T-helper 17 cell (primary cell): ENCODE measurements at places on chromosomes 7 and 10.

GRCh38 chr10:20901110-20901509 is 4.0 kb upstream of the NEBL start:
- DNase-seq, result no peak

- DNase-seq, result peak; percentile 62
Observed at GRCh38 chr7:142626420-142627035, 122.7 kb upstream of the PRSS1 start.

DNA sequence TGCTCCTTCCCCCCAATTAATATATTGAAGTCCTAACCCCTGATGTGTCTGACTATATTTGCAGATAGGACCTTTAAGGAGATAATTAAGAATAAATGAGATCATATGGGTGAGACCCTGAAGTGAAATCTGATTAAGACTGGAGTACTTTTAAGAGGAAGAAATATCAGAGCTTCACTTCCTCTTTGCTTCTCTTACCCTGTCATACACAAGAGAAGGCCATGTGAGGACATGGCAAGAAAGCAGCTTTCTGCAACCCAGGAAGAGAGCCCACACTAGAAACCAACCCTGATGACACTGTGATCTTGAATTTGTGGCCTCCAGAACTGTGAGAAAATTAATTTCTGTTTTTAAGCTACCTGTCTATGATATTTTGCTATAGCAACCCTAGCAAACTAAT is 44.2 kb downstream of the JMJD1C start:
- no peak for DNase-seq

DNA sequence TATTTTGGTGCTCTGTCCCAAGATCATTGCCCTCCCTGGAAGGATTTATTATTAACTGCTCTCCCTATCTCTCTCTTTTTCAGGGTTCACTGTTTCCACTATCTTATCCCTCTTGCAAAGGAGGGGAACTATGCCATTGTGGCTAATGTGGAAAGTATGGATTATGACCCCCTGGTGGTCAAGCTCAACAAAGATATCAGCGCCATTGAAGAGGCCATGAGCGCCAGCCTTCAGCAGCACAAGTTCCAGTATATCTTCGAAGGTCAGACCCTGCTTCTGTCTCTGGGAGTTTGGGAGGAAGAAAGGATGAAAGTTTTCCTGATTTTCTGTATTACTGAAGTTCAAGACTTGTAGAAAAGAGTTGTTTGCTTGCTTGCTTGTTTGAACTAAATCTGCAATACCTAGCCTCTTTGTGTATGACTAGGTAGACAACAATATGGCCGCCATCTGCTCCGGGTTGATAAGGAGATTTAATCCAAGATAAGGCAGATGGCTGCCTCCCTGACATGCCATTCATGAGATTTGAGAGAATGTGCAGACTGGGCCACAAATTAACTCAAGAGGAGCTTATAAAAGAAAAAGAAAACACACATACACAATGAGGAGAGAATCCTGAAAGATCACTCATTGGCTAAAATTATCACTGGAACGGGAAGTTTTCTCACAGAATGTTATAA is 122.2 kb upstream of the LRGUK start:
- no peak for DNase-seq

- no peak for DNase-seq
Observed at GRCh38 chr7:1249731-1250130, 17.1 kb downstream of the UNCX start.

DNA sequence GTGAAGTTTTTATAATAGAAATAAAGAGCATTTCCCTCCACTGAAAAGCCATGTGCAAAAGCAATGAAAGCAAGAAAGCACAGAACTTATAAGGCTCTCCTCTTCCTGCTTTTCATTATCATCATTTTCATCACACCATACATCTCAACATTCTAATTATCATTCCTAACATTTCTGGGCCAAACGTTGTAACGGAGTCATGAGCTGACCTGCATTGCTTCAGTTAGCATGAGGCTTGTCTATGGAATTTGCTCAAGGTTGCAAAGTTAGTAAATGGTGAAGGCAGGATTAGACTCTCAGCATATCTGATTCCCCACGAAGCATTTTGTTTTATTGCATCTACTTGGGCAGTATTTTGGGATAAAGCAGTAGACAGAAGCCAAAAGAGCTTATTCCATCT is 11.4 kb downstream of the SCIN start:
- DNase-seq, result no peak

- DNase-seq, result no peak
Observed at GRCh38 chr7:98257701-98258100, 5.7 kb upstream of the TECPR1 start.

DNA sequence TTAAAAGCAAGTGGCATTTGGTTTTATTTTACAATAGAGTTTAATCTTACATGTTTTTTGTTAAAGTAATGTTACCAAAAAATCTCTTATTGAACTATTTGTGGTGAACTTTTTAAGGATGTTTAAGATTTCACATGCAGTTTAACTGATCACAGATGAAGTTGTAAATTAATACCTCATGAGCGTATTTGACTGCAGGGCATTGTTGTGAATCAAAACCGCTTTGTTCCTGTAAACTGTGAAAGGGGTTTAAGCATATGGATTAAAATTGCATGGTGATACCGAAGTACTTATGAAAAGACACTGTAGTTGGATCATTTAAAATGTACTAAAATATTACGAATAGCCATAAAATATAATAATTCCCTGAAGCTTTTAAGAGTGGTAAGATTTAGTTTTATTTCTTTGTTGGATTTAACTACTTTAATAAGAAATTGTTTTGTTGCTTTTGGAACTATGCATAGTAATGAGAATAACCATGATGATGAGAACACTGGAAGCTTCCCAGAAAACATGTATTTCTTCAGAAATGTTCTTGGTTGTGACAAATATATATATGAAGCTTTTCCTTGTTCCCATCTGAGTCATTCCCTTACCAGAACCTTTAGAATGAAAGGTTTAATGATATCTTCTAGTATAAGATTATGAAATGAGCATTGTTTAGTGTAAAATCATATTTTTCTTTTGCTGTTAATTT is 131.3 kb downstream of the ADK start:
- DNase-seq, result no peak

DNA sequence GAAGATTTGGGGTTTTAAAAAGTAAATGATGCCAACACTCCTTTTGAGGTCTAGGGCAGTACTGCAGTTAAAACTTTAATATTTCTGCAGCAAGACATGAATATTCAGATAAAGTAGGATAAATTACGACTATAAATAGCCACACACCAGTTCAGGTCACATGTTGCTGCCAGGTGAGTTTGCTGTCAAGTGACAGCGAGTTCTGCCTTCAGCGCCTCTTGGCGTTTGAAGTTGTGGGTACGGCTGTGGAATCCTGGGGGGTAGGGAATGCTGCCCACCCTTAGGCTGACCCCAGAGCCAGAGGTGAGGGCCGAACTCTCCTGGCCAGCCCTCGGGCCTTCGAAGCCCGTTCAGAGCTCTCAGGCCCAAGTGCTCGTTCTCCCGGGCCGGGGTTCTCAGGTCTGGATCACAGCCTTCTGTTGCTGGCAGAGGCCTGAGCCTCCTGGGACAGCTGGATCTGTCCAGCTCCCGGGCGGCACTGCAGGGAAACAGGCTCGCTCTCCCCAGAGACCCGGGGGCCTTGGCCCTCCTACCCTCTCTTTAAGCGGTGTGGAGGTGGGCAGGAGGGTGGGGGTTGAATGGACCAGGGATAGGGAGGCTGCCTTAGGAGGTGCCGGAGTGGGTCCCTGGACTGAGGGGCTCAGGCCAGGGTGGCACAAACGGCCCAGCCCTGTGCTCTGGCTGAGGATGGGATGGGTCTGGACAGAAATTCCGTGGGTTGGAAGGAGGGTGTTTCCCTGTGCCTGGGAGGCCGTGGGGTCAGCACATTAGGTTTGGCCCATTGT is 5.4 kb downstream of the BRI3 start:
- DNase-seq, result no peak
